ENCODE measurements at places on chromosomes 1 and 21. TPM values are rescaled to one million over a fixed set of nuclear protein-coding genes. Genes with fewer than 3 reads are reported as not detected.

AGBL4 gene
- total RNA-seq = not detected

DNA sequence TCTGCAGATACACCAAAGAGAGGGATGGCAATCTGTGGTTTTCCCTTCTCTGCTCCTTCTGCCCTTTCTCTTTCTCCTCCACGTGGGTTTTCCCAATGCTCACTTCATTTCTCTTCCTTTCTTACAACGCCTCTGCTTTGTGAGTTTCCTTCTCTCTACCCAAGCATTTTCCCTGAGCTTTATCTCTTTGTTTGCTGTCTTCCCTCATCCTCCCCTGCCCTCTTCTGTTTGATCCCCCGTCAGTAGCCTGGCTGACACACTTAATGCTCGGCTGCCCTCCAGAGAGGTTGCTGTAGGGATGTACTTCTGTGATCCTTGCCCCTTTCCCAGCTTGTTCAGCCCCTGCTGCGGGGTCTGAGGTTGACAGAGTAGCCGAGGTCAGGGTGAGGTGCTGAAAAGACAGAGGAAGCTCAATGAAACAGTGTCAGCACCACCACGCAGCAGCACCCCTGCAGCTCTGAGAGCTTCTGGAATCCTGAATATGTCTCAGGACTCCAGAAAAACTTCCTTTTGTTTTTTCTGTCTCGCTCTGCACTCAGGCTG, 6.0 kb downstream of the EDARADD start:
- no peak for DNase-seq

GRCh38 chr1:39204441-39205081, at the start of gene MACF1:
Gene MACF1, plus strand, starts transcription at chr1:39204695. Its CDS starts 328 bp downstream, at chr1:39205023.
- peak; percentile 47 for DNase-seq

DNA sequence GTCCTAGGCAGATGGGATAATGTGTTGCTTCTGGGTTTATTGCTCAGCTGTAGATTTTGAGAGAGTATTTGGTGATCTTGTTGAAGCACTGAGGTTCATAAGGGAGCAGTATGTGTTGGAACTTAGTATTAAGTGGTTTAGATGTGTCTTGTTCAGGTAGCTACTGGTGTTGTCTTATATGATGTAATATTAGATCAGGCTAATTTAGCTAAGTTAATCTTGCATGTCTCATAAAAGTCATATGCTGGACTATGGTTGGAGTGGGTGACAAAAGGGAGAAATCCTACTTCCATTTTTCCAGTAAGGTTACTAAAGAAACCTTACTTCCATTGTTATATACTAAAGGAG, 196.4 kb downstream of the CLEC20A start:
- DNase-seq = no peak

CA6 gene
- total RNA-seq = not detected

- DNase-seq = no peak
These were observed 1.7 kb downstream of the PCSK9 start for GRCh38 chr1:55040933-55041494.
